NCI-H2029 (cell line): ENCODE measurements at places on chromosomes 7 and 10.

DNA sequence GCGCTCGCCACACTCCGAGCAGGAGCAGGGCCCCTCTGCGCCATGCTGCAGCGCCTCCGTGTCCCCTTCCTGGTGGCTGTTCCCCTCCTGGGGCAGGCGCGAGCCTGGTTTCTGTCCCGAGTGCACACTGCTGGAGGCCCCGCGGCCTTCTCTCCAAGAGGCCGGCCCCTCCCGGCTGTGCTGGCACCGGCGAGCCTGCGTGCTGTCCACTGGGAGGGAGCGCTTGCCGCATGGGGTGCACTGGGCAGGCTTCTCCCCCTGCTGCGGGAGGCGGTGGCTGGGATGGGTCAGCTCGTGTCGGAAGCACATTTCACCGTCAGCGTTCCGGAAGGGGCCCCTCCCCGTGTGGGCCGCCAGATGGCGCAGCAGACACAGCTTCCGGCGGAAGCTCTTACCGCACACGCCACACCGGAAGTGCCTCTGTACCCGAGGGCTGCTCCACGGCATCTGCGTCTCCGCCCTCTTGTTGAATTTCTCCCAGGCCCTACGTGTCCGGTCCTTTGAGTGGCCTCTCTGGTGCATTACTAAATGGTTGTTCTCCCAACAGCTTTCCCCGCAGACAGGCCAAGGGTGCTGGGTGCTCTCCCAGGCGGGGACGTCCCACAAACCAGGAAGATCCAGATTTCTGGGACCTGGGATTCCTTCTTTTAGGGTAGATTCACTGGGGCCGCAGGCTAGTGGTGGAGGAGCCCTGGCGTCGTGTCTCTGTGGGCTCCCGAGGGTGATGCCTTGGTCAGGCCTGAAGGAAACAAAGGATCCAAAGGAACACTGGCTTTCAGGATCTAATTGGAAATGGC lies 18.7 kb downstream of the ZNF786 start:
- no peak for DNase-seq

DNA sequence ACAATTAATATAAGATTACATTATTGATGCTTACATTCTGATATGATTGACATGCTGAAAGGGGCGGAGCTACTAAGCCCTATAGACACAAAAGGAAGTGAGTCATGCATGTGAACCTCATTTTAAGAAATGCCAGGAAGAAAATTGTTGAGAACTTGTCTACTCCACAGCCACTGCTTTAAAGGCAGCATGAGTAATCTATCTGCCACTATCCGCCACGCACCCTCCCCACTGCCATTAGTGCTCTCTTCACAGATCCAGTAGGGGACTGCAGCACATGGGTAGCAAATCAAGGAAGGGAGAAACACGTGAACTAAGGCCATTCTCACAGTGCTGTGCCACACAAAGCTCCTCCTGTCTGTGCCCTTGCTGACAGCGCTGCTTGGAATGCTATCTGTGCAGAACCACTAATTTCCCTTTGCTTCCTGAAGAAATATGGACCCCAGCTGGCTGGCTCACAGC lies 524.8 kb downstream of the GRM8 start:
- no peak for DNase-seq

- no peak for DNase-seq
Measured at GRCh38 chr7:45601094-45601493, 26.9 kb downstream of the ADCY1 start.

DNA sequence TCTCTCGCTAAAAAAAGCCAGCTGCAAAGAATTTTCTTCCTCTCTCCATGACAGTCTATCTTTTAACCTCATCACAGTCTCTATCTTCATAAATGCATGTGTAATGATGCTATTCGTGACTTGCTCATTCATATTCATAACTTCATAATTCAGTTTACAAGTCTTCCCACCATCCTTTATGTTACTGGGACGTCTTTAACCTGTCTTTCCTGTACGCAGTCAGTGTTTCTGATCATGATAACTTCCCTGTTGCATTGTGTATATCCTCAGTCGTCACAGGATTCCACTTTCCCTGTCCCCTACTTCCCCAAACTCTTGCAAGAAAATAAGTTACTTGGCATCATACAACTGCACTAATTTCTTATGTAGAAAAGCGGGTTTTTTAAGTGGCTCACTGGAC lies 165.6 kb upstream of the ASAH2 start:
- DNase-seq, result no peak

DNA sequence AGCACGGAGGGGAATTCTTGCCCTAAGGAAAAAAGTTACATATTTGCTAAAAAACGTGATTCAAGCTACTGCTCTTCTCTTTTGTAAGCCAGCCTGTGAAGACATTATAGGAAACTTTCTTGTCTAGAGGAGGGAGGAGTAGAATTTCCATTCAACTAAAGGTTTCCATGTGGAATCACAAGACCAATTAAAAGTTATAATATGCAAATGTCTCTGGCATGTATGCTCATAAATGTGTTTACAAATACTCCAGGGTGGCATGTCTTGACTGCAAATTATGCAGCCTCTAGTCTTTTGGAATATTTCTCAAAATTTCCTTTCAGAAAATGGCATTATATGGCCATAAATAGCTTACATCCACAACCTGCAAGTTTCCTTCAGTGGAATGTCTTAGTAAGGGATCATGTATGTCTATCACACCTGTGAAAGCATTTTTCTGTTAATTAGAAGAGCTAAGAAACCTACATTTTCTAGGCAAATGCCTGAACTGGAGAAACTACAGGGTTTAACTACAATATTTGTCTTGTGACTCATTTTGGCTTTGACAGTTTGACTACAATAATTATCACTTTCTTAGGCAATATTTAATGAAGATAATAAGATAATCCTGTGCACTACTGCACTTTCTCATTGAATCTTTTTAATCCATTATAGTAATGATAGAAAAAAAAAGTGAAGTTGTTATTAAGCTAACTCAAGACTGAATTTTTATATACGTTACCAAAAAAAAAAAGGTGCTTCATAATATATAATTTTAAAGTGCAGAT lies 111.1 kb upstream of the C10orf90 start:
- DNase-seq, result no peak

DNA sequence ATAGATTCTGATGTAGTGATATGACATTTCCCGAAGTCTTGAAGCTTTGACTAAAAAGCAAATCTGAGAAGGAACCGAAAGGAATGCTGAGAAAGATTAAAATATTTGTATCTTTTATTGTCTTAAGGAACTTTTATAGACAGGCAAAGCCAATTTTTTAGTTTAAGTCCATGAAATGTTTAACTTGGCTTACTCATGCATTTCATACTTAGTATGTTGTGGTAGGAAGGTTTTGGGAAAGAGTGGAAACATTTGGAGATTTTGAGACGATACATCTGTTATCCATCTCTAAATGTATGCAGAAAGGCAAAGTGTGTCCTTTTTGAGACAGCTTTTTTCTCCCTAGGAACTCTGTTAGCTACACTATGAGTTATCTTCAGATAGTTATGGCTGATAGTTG lies 10.1 kb downstream of the TBC1D12 start:
- no peak for DNase-seq

GRCh38 chr10:3886641-3887251 lies 101.7 kb upstream of the KLF6 start:
- DNase-seq, result no peak

- DNase-seq, result no peak
Measured at GRCh38 chr7:106205621-106206222, 79.1 kb downstream of the NAMPT start.

DNA sequence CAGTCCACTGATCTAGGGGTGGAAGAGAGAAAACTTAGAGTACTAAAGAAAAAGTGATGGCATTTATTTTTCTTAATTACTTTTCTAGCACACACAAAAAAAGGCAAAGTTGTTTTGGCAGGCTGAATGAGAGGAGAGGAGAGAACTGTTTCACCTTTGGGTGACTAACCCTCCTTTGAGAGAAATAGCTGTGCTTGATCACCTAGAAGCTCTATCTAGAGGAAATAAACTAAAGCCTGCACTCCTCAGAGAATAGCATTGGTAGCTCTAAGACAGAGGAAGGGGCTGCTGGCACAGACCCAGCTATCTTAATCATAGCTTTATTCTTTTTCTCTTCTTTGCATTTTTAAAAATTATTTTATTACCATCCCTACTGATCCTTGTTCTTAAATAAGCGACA lies 6.3 kb downstream of the TMEM243 start:
- DNase-seq, result no peak

- peak; percentile 6 for DNase-seq
Measured at GRCh38 chr10:131310551-131311401, 745 bp downstream of the TCERG1L start.

DNA sequence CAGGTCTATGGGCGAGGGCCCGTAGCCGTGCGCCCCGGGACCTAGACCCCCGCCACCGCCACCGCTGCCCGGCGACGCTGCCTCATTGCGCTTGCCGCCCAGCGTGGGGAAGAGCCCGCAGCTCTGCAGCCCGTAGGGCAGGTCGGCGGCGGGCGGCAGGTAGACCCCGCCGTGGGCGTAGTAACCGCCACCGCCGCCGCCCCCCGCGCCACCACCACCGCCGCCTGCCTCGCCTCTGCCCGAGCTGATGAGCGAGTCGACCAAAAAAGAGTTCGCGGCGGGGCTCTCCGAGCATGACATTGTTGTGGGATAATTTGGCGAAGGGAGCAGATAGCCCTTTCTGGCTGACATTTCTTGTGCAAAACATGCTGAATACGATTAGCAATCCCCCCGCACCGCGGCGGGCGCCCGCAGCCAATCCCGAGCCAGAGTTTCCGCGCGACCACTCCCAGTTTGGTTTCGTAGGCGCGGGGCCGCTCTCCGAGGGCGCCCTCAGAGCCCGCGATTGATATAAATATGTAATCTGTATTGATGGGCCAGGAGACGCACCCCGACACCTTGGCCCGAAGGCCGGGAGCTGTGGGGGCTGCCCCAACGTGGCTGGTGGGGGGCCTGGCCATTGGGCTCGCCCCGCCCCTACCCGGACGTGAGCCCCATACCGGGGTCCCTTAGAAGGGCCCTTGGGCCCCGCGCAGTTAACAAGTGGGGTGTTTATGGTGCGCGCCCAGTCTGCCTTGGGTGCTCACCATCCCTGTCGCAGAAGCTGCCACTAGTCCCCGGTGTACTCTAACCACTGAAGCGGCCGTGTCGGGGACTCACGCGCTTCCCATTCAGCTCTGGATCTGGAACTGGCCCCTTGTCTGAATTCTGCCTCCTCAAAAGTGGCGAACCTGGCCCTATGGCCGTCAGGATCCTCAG lies at the start of gene HOXA10:
TSS of gene HOXA10 (minus strand) at position 365 of the 918 bp plus-strand sequence. CDS start at position 351, 14 bp downstream.
- DNase-seq, result no peak

DNA sequence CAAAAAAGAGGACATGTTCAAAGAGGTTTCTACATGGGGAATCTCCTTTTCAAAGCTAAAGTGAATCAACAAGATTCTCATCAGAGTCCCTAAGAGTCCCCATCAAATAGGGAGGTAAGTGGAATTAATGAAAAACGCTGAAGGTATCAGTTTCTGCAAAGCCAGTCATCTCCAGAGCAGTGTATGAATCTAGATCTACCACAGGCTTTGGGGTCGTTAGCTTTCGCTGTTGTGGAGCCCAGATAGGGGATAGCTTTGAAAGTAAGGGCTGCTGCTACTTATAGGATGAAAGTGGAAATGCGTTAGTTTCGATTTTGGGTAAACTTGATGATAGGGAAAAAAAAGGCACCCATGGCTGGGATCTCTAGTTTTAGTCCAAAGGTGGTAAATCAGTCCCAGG lies 748.4 kb downstream of the LRMDA start:
- no peak for DNase-seq

GRCh38 chr10:36373424-36374096 lies 731.5 kb upstream of the FZD8 start:
- DNase-seq, result no peak

GRCh38 chr10:72334825-72335393 lies 19.8 kb downstream of the DNAJB12 start:
- DNase-seq, result no peak

DNA sequence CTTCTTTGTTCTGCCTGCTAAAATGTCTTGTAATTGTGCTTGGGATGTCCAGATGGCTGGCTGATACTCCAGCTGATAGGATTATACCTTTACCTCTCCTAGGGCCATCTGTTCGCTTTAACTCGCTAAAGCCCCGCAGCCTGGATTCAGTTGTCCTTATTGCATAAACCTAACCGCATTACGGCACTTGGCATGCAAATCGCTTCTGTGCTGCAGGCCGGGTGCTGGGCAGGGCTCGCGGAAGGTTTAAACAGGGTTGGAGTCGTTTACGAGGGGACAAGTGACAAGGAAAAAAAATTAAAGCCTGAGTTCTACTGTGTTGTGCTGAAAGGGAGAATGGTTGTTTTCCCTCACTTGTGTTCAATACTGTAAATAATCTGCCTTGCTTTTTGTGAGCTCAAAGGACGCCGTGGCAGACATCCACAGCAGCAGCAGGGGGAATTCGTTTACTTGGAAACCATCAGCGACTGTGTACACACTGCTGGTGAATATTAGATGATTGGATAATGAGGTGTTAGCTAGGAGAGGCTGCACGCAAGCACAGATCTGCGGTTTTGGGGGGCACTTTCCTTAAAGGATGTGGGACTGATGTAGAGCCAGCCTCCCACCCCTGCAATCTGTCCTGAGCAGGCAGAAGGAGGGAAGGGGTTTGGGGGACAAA lies 93.0 kb downstream of the EBF3 start:
- DNase-seq, result peak; percentile 19

DNA sequence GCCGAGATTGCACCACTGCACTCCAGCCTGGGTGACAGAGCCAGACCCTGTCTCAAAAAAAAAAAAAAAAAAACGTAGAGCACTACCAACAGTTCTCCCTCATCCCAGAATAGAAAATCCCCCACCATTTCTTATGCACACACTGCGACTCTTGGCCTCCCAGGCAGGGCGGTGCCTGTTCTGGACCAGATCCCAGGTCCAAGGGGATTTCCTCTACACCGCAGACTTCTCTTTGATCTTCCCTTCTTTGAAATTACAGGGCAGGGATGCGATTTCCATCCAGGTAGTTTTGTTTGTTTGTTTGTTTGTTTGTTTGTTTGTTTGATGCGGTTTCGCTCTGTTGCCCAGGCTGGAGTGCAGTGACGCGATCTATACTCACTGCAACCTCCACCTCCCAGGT lies 91.8 kb downstream of the SEPTIN14 start:
- no peak for DNase-seq

- DNase-seq, result no peak
Measured at GRCh38 chr10:670038-670437, 19.4 kb downstream of the DIP2C start.

DNA sequence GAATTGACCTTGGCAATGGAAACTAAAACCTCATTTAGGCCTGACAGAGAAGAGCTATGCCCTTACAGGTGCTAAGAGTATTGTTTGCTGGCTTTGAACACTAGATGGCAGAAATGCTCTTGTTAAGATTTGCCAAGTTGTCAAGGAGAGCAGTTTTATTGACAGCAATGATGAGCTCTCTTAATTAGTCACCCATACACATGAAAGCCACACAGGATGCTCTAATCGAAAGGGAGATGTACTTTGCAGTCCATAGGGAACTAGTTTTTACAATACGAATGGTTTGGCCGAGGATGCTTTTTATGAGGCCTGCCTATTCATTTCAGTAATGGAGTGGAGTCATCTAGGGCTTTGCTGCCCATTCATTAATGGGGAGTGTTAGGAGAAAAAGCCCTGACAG lies 45.4 kb upstream of the MBL2 start:
- no peak for DNase-seq
